ENCODE measurements at places on chromosomes 3 and 15. TPM values are rescaled to one million over a fixed set of nuclear protein-coding genes. Genes with fewer than 3 reads are reported as not detected.

Gene MEIS2
- 28.5 TPM for total RNA-seq

Gene POMGNT2
- 19.0 TPM for total RNA-seq

Gene ATXN7
- 37.4 TPM for total RNA-seq

Gene LRRC58
- 40.1 TPM for total RNA-seq

Gene CHRM5
- not detected for total RNA-seq

Gene IL5RA
- 0.98 TPM for total RNA-seq

Gene SLC9C1
- total RNA-seq: 0.15 TPM

DNA sequence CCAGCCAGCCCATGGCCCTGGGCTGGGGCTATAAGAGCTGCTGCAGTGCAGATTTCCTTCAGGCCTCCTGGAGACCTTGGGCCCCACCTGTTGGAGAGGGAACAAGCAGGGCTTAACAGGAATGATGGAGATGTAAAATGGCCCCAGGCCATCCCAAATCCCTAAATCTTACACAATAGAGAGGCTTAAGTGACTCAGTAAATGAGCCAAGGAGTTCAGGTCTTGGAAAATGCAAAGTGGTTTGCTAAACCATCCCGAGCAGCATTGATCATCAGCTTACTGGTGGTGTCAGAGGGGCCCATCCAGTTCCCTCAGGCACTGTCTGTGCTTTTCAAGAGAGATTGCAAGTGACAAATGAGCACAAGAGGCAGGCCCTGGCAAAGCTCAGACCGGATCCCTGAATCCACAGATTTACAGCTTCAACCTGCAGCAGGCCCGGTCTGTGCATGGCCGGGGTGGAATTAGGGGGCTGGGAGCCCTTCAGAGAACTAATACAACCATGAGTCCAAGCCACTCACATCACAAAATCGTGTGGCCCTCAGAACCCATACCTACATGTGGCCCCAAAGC is 325.4 kb downstream of the UACA start:
- no peaks in the 10 kb centered on the region for H3K4me1 ChIP-seq
- no peaks in the 10 kb centered on the region for H3K27me3 ChIP-seq
- H3K27ac ChIP-seq: no peak overlapping the region
- no peak overlapping the region for H3K4me3 ChIP-seq
- H3K36me3 ChIP-seq: no peaks in the 10 kb centered on the region

- no peak overlapping the region for H3K27ac ChIP-seq
- no peak overlapping the region for H3K4me3 ChIP-seq
- no peaks in the 10 kb centered on the region for H3K4me1 ChIP-seq
- H3K27me3 ChIP-seq: no peaks in the 10 kb centered on the region
- no peak for DNase-seq
These were observed 42.6 kb downstream of the MGLL start for GRCh38 chr3:127779747-127780146.

- H3K27me3 ChIP-seq: no peaks in the 10 kb centered on the region
- no peaks in the 10 kb centered on the region for H3K36me3 ChIP-seq
These were observed 199.5 kb upstream of the LMCD1 start for GRCh38 chr3:8301977-8302735.

- no peaks in the 10 kb centered on the region for H3K36me3 ChIP-seq
- H3K4me3 ChIP-seq: no peak overlapping the region
- H3K27me3 ChIP-seq: no peaks in the 10 kb centered on the region
- no peak for DNase-seq
These were observed 507.7 kb downstream of the GRM7 start for GRCh38 chr3:7368597-7368996.

- no peak overlapping the region for H3K4me3 ChIP-seq
- H3K36me3 ChIP-seq: no peaks in the 10 kb centered on the region
- H3K27me3 ChIP-seq: no peaks in the 10 kb centered on the region
- no peaks in the 10 kb centered on the region for H3K4me1 ChIP-seq
These were observed 157.4 kb upstream of the SOX2 start for GRCh38 chr3:181554233-181554765.

- H3K27ac ChIP-seq: peak overlapping the region; percentile 69
- no peak for DNase-seq
- H3K4me3 ChIP-seq: no peak overlapping the region
- H3K27me3 ChIP-seq: no peaks in the 10 kb centered on the region
- no peaks in the 10 kb centered on the region for H3K4me1 ChIP-seq
These were observed 9.3 kb upstream of the SRP14 start for GRCh38 chr15:40048211-40048792.

DNA sequence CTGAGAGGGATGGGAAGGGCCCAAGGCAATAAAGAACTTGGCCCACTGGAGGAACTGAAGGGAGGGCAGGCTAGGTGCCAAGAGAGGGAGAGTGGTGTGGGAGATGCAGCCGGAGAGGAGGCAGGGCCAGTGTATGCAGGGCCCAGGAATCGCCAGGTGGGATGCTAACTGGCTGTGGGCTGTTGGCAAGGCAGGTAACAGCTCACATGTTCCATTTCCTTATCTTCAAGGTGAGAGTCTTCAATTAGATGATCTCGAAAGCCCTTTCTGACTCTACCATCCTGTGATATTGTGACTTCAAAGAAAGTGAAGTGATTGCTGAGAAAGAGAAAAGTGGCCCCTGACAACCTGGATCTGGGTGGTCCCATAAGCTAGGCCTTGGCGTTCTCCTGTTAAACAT is 49.0 kb downstream of the CASR start:
- H3K27me3 ChIP-seq: no peaks in the 10 kb centered on the region
- H3K27ac ChIP-seq: no peak overlapping the region
- H3K4me1 ChIP-seq: no peaks in the 10 kb centered on the region
- no peaks in the 10 kb centered on the region for H3K36me3 ChIP-seq

GRCh38 chr3:72145506-72146380 is 360.8 kb upstream of the PROK2 start:
- no peak overlapping the region for H3K4me3 ChIP-seq
- H3K4me1 ChIP-seq: no peaks in the 10 kb centered on the region
- no peaks in the 10 kb centered on the region for H3K36me3 ChIP-seq
- DNase-seq: no peak

DNA sequence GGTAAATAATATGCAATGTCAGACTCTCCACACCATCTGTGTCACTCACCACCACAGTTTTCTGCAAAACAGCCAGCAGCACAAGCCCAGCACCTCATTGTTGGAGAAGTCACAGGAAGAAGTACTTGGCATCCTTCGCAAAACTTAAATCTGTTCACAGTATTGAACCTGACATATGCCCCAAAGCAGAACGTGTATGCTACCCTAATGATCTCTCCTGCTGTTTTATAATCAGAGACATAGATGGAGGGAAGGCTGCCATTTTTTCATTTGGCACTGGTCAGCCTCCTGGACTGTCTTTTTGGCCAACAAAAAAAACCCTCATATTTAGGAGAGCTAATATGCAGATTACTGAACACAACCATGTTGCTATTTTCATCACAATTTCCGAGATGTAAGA is 1272.9 kb downstream of the ROBO1 start:
- no peak for DNase-seq
- no peaks in the 10 kb centered on the region for H3K36me3 ChIP-seq
- H3K27me3 ChIP-seq: no peaks in the 10 kb centered on the region
- H3K27ac ChIP-seq: no peak overlapping the region

- no peaks in the 10 kb centered on the region for H3K27me3 ChIP-seq
- no peaks in the 10 kb centered on the region for H3K4me1 ChIP-seq
- no peak overlapping the region for H3K4me3 ChIP-seq
These were observed 97.1 kb upstream of the SNRPA1 start for GRCh38 chr15:101391981-101392640.

DNA sequence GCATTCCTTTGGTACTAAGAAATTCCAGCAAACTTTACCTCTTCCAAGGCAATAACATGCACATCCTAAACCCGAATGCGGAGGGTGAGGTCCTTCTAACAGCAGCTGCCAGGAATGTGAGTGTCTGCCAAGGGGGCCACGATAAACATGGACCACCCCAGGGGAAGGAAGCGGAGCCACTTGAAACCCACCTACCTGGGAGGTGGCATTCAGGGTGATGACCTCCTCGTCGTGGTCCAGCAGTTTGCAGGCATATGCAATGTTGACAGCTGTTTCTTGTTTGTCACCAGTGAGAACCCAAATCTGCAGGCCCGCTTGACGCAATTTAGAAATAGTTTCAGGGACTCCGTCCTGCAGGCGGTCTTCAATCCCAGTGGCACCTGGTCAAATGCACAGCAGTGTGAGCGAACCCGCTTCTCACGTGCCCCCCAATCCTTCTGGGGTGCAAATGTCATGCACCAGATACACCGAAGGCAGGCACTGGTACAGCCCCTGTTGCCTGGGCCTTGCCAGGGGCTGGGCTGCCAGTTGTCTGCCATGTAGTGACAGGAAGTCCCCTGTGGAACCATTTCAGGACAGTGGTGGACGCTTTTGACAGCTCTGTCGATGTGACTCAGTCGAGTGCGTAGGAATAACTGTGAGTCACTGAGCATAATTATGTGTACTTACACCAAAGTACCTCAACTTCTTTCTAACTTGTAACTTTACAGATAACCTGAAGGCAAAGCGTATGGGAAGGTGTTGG is 161.2 kb downstream of the ATP10A start:
- no peak overlapping the region for H3K27ac ChIP-seq
- no peaks in the 10 kb centered on the region for H3K36me3 ChIP-seq
- H3K4me3 ChIP-seq: no peak overlapping the region
- DNase-seq: peak; percentile 20

DNA sequence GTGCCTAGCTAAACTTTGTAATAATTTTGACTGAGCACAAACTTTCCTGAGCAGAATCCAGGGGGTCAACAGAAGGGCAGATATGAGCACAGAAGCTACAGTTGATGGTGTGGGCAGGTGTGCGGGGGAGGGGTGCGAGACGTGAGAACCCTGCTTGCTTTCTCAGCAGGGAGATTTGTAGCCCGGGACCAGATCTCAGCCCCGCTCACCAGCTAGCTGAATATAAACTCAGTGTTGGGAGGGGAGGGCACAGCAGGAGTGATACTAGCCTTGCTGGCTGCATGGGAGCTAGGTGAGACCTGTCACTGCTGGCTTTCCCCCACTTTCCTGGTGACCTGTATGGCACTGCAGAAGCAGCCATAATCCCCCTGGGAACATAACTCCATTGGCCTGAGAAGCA is 83.4 kb downstream of the CLDN1 start:
- H3K4me3 ChIP-seq: no peak overlapping the region
- no peak for DNase-seq
- no peaks in the 10 kb centered on the region for H3K36me3 ChIP-seq
- H3K27ac ChIP-seq: no peak overlapping the region
- H3K27me3 ChIP-seq: no peaks in the 10 kb centered on the region

GRCh38 chr3:19488939-19489338 is 340.6 kb downstream of the KCNH8 start:
- no peak overlapping the region for H3K4me3 ChIP-seq
- H3K27ac ChIP-seq: no peak overlapping the region
- H3K4me1 ChIP-seq: no peaks in the 10 kb centered on the region
- DNase-seq: no peak

DNA sequence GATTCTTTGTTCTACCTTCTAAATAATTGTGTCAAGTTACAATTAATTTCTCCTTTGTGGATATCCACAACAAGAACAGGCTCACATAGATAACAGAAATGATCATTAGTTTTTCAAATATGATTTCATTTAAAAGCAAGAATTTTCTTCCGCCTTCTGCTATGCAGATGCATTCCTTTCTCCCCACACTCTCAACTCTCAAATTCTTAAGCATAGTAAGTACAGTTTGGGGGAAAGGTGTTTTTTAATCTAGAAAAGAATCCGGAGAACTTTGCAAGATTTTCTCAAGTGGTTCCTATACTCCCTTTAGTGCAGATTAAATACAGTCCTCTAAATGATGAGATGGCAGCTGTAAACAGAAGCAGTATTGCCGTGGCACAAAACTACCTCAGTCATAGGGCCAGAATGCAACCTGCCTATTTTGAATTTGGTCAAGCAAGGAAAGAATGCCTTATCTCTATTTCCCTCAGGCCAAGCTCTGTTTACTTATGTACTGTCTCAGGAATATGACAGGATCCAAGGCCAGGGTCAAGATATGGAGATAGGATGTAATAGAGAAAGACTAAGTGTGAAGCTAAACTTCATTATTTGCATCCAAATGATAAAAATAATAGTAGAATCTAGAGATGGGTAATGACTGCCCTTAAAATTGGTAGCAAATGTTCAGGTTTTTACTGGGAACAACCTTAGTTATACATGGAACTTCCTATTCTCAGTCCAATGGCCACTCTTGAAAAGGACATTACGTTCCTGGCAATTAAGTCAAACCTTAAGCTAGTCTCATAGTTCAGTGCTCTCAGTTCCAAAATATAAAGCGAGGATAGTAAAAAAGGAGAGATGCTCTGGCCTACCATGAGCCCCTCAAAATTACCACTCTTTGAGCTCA is 77.3 kb upstream of the PHLDB2 start:
- H3K4me1 ChIP-seq: no peaks in the 10 kb centered on the region
- peak overlapping the region; percentile 2 for H3K27ac ChIP-seq
- H3K4me3 ChIP-seq: no peak overlapping the region
- H3K36me3 ChIP-seq: no peaks in the 10 kb centered on the region

- no peaks in the 10 kb centered on the region for H3K4me1 ChIP-seq
- H3K27ac ChIP-seq: no peak overlapping the region
- H3K27me3 ChIP-seq: no peaks in the 10 kb centered on the region
- DNase-seq: no peak
- H3K36me3 ChIP-seq: no peaks in the 10 kb centered on the region
- no peak overlapping the region for H3K4me3 ChIP-seq
These were observed 94.7 kb downstream of the TNIK start for GRCh38 chr3:171365489-171365888.

DNA sequence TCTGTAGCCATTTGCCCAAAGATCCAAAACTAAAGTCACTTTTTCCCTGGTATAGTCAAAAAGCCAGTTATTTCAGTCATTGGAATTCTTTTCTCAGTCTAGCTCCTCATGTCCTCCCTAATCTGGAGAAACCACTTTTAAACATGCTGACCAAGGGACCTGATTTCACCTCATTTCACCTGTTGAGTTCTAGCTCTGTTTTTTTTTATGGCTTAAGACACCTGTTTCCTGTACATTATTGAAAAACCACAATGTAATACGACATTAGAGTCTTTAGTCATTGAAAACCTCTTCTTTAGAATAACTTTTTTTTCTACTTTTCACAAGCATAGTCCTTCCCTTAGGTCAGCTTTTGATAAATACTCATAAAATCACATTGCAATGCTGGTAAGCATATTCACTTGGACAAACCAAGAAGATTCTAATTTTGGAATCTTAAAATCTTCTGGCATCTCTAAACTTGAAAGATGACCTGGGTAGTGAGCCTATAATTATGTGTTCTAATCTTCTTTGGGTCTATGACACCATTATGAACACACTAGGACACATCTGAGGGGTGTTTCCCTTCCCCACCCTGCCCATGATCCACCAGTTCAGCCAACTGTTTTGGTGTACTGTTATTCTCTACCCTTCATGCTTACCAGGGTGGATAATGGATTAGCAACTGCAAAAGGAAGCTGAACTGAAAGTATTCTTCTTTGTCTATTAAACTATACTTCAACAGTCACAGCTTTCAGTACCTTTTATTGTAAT is 103.5 kb upstream of the FXR1 start:
- H3K27ac ChIP-seq: no peak overlapping the region
- no peak for DNase-seq
- H3K27me3 ChIP-seq: no peaks in the 10 kb centered on the region
- no peak overlapping the region for H3K4me3 ChIP-seq
- H3K36me3 ChIP-seq: no peaks in the 10 kb centered on the region
- no peaks in the 10 kb centered on the region for H3K4me1 ChIP-seq

- no peaks in the 10 kb centered on the region for H3K27me3 ChIP-seq
- DNase-seq: no peak
- H3K27ac ChIP-seq: no peak overlapping the region
- H3K4me1 ChIP-seq: no peaks in the 10 kb centered on the region
These were observed 158.2 kb downstream of the RPLP1 start for GRCh38 chr15:69610858-69611257.

GRCh38 chr3:78402720-78403119 is 1362.8 kb downstream of the ROBO2 start:
- DNase-seq: no peak
- no peaks in the 10 kb centered on the region for H3K27me3 ChIP-seq
- no peak overlapping the region for H3K4me3 ChIP-seq
- H3K4me1 ChIP-seq: no peaks in the 10 kb centered on the region
- no peak overlapping the region for H3K27ac ChIP-seq
- H3K36me3 ChIP-seq: no peaks in the 10 kb centered on the region

Data from breast epithelium (tissue), 4 donors.